Testis (tissue), 5 donors: ENCODE measurements at places on chromosomes 13 and 19. TPM values are rescaled to one million over a fixed set of nuclear protein-coding genes. Genes with fewer than 3 reads are reported as not detected.

DNA sequence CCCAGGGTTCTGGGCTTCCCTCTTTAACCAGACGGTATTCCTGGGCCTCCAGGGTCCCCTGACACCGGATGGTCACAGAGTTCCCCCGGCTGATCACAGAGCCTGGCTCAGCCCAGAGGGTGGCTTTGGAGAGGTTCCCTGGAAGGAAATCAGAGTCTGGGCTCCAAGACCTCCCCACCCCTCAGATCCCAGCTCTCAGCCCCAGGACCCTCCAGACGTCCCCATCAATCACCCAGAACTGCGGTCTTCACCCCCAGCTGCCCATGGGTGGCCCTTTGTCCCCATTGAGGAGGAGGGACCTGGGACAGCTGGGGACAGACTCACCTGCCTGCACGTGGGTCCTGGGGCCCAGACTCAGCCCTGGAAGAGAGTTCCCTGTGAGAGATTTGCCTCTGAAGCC, 955 bp downstream of the LILRA5 start:
- no peak for DNase-seq

DNA sequence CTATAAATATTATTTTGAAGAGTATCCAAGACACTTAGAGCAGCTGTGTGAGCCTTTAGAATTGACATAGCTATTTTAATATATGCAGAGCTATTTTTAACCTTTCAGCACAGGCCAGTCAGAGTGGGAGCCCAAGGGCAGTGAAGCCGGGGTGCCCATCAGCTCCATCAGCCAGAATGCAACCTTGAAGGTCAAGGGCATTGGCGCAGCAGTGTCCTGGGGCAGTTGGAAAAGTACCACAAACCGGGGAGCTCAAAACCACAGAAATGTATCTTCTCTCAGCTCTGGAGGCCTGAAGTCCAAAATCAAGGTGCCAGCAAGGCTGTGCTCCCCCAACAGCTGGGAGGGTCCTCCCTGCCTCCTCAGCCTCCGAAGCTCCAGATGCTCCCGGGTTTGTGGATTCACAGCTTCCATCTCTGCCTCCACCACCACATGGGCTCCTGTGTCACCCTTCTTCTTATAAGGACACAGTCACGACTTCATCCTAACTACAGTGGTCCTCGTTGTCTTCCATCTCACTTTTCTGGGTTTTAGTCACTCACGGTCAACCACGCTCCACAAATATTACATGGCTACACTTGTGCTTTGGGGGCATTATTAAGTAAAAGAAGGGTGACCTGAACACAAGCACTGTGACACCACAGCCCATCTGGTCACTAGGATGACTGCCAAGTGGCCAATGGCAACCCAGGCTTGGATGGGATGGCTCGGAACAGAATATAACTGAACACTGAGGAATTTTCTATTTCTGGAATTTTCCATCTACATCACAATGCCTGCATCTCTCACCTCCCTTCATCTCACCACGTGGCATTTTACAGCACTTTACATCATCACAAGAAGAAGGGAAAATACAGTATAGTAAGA, 15.9 kb upstream of the GAS6 start:
- no peak for DNase-seq

DNA sequence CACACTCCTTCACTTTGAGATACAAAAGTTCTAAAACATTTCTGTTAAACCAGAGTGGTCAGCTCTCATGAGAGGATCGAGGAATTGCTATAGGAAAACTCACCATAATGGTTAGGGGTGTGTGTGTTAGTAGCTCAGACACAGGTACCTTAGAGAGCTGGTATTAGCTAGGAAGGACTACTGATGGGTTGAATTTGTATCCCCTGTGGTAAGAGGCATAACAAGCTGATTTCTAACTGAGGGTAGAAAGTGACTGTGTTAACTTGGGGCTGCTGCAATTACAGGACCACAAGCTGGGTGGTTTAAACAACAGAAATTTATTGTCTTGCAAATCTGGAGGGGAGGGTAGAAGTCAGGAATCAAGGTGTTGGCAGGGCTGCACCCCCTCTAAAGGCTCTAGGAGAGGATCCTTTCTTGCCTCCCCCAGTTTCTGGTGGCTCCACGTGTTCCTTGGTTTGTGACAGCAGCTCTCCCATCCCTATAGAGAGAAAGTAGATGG, 17.4 kb downstream of the LEUTX start:
- DNase-seq = no peak

NHLRC3 gene
- 23.2 TPM for polyA plus RNA-seq

CILP2 gene
- 10.0 TPM for polyA plus RNA-seq

FOSB gene
- polyA plus RNA-seq = 22.7 TPM

DNA sequence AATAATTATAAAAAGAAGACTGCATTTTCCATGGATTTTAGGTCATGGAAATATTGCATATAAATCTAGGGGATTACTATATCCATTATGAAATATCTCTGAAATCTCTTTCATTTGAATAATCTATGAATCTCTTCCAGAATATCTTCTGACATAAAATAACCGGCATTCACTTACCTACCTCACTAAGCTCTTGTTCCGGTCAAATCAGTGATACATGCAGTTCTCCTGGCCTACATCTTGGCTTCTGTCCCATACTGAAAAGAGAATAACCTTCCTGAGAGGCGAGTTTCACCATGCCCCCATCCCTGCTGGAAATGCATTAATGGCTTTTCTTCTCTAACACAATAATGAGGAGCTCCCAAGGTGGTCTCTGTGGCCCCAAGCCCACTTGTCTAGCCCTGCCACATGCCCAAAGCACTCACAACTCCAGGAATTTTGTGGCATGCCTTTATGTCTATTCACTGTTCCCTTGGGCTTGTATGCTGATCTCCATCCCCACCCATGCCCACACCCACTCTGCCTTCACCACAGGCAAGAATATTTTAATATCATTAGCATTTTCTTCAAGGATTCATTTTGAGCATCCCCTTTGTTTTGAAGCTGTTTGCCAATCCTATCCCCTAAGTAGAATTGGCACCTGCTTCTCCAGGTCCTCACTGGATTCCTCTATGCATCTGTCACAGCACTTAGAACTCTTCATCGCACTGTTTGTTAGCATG, 401.6 kb downstream of the COG6 start:
- DNase-seq = no peak

RXFP2 gene
- polyA plus RNA-seq = 0.67 TPM

GRCh38 chr13:82963226-82964099, 918.8 kb downstream of the SLITRK1 start:
- DNase-seq = no peak

AMH gene
- 50.8 TPM for polyA plus RNA-seq

GRCh38 chr19:58569191-58569942, 3.8 kb downstream of the MZF1 start:
- no peak for DNase-seq

DNA sequence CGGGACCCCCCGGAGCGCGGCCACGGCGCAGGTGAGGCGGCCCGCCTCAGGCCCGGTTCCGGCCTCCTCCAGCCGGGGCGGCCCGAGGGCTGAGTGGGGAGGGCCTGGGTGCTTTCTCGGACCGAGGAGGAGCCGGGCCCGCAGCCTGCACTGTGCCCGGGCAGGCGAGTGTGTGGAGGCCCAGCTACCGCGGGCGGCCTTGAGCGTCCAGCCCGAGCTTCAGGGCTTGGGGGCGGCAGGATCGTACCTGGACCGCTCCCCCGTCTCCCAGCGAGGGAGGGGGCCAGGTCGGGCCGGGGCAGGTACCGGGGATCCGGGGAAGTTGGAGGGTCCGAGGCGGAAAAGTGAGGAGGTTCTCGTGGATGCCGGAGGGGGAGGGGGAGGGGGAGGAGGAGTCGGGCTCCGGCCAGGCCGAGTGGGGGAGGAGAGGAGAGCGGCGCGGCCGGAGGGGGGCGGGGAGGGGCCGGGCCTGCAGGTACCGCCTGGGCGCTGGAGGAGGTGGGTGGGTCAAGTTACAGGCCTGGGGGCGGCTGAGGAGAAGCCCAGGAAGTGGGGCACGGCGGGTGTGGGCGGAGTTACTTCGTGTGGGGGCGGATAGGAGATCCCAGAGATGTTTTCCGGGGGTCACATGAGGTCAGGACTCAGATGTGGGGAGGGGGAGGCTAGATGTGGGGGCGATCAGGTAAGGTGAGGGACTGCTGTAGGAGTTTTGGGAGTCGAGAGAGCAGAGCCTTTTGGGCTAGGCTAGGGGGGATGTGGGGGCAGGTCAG, 545 bp downstream of the NACC1 start:
- DNase-seq = peak; percentile 65

DNA sequence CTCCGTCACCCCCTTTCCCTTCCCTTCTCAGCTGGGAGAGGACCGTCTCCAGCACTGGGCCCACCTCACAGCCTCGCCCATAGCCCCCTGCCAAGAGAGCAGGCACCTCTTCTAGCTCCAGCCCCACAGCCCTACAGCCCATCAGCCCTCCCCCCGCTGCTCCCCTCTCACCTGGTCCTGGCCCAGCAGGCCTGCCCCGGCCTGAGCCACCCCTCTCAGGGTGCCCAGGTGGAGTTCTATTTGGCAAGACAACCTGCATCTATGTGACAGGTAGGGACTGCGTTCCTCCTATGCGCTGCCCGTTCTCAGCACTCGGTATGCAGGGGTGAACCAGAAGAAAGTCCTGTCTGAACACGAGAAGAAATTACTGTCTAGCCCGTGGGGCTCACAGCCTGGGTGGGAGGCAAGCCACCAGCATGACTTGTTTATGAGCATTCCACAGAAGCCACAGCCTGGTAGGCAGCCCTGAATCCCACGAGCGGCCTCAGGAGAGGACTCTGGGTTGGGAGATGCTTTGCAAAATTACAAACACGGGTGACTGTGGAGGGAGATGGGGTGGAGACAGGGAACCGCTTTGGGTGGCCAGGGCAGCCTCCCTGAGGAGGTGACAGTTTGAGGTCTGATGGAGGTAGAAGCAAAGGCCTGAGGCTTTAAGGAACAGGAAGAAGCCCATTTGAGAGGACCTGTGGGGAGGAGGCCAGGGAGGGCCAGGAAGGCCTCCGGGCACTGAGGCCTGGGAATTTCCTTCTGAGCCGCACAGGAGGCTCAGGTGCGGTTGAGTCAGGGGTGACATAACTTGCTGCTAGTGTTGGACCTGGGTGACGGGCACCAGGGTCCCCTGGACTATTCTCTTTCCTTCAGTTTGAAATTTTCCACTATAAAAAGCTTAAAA, 1.2 kb upstream of the PLEKHF1 start:
- no peak for DNase-seq
